ENCODE measurements at places on chromosomes 3 and 15.
A peak's percentile ranks its signal among the peaks of the same experiment; 100 is the strongest.

DNA sequence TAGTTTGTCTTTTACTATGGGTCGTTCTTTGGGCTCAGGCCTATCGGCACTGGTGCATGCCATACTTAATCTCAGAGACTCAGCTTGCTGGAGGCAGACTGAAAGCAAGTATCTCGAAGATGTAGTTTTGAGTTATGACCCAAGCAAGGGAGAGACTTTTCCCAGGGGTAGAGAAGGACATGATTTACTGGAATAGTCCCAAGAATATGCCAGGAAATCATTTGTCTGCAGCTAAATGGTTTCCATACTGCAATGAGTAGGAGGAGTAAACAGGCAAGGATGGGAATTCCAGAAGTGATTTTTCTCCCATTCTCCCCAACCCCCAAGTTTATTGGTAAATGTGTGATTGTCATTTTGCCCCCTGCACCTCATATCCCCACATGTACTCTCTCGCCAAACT, 35.4 kb upstream of the LACTB start:
- no peak for DNase-seq

DNA sequence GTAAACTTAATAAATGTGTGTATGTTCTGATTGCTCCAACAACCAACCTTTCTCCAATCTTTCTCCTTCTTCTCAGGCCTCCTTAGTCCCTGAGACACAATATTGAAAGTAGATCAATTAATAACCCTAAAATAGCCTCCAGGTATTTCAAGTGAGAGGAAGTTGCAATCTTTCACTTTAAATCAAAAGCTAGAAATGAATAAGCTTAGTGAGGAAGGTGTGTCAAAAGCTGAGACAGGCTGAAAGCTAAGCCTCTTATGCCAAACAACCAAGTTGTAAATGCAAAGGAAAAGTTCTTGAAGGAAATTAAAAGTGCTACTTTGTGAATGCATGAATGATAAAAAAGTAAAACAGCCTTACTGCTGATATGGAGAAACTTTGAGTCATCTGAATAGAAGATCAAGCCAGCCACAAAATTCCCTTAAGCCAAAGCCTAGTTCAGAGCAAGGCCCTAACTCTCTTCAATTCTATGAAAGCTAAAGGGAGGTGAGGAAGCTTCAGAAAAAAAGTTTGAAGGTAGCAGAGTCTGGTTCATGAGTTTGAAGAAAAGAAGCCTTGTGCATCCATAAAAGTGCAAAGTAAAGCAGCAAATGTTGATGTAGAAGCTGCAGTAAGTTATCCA, 38.6 kb downstream of the CCDC80 start:
- DNase-seq: no peak

DNA sequence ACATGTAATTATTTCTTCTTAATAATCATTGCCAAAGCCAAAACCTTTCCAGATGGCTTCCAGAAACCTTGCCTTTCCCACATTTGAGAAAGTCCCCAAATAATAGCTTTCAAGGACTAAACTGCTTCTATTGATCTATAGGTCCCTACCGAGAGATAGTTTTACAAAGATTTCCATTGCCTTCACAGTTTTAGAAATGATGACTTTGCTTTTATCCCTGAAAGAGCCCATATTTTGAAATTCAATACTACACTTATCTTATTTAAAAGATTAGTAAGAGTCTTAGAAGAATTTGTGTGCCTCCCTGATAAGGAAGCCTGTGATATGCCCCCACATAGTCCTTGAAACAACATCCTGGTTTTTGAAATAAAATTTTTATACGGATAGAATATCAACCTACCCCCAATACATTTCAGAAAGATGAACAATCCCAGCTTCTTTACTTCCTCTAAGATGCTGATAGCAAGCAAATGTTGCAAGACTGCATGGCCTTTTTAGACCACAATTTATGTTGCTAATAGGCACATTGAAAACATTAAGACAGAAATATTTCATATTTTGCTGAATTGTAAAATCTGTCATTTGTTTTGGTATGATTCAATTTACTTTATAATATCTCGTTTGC, 146.3 kb downstream of the TMCO5A start:
- no peak for DNase-seq

GRCh38 chr15:65195548-65195923, 10.4 kb upstream of the CLPX start:
- no peak for DNase-seq

GRCh38 chr15:69078638-69079037, 64.1 kb downstream of the NOX5 start:
- DNase-seq: no peak

DNA sequence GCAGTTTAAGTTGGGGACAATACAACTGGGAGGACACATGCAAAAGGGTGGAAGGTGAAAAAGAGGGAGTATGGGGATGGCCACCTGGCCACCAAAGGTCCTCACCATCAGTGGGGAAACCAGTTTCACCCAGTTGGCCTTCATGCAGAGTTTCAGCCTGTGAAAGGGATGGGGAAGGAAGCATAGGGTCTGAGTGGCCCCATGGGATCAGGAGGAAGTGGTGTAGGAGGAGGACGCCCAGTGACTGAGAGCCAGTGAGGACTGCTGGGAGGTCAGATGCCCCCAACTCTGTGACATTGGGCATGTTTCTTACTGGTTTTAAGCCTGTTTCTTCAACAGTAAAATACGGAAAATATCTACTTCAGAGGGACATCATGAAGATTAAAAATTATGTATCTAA, 16.3 kb downstream of the BCL2A1 start:
- no peak for DNase-seq

DNA sequence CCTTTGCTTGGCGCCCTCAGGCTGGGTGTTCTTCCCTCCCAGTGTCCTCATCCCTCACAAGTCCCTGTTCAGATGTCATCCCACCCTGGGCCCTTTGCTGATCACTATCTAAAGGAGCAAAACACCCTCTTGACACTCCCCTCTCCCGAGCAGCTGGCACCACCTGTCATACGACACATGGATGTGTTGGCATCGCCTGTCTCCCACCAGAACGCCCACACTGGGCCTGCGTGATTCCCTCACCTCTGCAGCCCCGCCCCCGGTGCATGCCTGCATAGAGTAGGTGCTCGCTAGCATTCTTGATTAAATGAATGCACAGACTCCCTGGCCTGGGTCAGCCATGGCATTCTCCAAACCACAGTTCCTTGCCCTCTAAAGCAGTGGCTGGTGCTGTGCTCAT, 75.8 kb downstream of the DNAJB8 start:
- DNase-seq: no peak

GRCh38 chr3:148866261-148866660, 1.2 kb downstream of the CPA3 start:
- no peak for DNase-seq

DNA sequence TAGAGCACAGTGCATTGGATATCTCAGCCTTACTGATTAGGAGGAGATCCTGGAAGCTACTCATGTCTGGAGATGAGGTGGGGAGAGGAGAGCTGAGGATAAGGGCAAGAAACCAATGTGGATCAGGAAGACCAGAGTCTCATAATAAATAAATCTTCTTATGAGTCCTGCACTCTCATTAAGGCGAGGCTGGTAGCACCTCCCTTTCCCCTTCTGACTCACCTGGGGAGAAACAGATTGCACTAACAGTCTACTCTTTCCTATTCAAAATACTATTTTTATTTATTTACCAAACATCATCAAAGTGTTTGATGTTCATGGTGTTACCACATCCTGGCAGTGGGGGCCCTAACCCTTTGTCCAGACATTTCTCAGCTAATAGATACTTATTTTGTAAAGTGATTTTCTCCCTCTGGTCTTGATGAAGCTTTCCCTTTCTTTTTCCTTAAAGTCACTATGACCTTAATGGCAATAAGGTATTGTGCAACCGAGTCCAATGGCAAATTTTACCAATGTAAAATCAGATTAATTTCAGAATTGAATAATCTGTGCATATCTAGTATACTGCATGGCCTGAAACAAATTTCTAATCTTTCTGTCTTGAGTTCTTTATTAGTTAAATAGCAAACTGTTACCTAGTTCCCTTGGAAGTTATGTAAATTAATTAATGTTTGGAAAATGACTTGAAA, 81.1 kb downstream of the IQCH start:
- DNase-seq: no peak

- DNase-seq: no peak
These were observed 67.7 kb downstream of the RARB start for GRCh38 chr3:25495726-25496253.

DNA sequence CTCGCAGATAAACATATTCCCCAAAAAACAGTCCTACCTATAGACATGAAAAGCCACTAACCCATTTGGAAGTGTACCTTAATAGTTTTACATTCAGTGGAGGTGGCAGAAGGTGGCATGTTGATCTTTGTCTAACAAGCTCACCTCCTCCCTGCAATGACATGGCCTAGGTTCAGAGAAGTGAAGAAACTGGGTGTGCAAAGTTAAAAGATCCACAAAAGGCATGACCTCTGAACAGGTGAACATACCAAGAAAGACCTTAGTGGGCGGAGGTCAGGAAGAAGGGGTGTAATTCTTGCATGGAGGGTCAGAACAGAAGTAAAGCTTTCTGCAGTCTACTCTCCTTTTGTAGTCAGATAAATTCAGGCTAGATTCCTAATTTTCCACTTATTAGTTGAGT, 822 bp downstream of the MRPL3 start:
- DNase-seq: no peak

- DNase-seq: no peak
These were observed 46.8 kb upstream of the ZCWPW2 start for GRCh38 chr3:28301688-28302087.

GRCh38 chr3:78049521-78049920, 1009.6 kb downstream of the ROBO2 start:
- no peak for DNase-seq

GRCh38 chr15:58276924-58277323, 138.7 kb downstream of the AQP9 start:
- no peak for DNase-seq

GRCh38 chr3:143261848-143262247, 142.3 kb downstream of the CHST2 start:
- no peak for DNase-seq

DNA sequence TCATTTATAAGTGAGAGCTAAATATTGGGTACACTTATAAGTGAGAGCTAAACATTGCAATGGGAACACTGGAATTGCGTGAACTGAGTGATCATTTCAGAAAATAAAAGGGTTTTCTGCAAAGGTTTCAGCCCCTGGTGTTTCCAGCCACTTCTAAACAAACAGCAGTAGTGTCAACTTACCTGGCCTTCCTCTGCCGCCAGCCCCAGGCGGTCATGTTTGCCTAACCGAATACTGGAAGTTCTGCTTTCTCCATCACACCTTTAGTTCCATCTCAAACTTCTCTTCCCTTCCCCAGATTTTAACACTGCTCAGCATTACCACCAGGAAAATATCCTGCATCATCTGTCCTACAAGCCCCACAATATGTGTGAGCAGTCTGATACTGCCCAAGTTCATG, 58.6 kb downstream of the MRPL3 start:
- no peak for DNase-seq

- DNase-seq: no peak
These were observed 25.5 kb downstream of the ESYT3 start for GRCh38 chr3:138459619-138460535.

- DNase-seq: peak; percentile 47
These were observed 178.8 kb downstream of the NSMCE3 start for GRCh38 chr15:29090617-29091466.

- no peak for DNase-seq
These were observed 389.4 kb upstream of the TPM1 start for GRCh38 chr15:62653122-62653521.

GRCh38 chr3:69831737-69832136, 92.5 kb downstream of the MITF start:
- no peak for DNase-seq

DNA sequence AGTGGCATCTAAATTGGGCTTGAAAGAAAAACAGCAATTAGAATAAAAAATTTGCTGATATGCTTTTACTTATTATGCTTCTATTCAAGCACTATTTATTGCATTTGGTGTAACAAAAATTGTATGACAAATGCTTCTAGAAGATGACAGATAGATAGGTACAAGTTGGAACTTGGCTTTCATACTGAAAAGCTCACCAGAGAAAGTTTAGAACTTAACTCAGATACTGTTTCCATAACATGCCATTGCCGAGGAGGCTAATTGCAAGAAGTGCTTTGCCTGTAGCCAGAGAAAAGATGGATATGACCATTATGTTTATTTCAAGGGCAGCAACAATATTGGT, 123.8 kb downstream of the NFKBIZ start:
- no peak for DNase-seq

DNA sequence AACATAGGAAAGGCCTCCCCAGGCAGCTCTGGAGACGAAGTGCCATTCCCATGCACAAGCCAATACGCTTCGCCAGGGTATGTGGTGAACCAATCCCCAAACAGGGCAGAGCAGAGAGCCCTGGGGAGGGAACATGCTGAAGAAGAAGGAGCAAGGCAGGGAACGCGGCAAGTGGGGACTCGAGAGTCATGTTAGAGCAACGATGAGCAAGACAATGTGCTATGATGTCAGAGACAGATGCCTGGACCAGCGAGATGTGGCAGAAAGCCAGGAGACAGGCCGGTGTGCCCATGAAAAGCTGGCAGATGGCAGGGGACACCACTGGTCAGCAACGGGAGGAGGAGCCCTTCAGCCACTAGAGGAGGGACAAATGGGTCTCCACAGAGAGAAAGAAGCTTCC, 39.6 kb downstream of the NIPA2 start:
- DNase-seq: no peak

DNA sequence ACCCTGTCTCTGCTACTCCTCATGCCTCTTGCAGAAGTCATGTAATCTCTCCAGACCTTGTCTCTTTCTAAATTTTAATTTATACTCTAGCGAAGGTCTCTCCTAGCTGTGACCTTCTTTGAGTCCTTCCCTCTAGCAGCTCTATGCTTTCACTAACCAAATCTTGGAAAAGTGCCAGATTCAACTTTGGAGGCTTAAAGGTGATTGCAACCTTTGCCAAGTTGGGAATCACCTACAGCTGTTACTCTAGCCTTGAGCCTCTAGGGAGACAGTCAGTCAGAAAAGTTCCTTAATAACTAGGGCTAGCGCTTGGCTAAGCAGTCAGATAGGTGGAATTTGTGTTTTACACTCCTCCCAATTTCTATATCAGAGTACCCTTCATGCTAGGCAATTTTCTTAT, 46.1 kb upstream of the ABI3BP start:
- DNase-seq: no peak

DNA sequence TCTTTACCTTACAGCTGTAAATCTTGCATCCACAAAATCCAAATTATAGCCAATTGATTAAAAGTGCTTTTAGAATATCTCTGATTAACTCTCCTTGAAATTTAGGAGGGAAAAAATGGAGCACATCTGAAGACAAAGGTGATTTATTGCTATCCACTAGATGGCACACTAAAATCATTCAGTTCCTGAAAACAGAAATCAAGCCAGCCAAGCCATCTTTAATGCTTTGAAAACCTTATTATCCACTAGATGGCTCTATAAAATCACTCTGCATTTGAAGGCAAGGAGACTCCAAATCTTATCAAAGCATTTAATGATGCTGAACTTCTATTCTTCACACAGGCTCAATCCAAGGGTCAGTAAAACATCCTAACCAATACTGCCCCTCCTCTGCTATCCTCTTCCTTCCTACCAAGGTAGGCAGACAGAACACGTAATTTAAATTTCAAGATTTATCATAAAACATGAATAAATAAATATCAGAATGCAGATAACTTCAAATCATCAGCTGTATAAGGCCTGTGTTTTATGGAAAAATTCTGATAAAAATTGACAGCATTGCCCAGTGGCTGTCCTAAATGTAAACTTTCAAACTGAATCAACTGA, 48.4 kb downstream of the GOLIM4 start:
- no peak for DNase-seq

Measured in GM12892 (cell line).